ENCODE measurements at places on chromosomes 1 and 21.

GRCh38 chr1:169488157-169488556 is 2.4 kb upstream of the SLC19A2 start:
- DNase-seq = no peak

DNA sequence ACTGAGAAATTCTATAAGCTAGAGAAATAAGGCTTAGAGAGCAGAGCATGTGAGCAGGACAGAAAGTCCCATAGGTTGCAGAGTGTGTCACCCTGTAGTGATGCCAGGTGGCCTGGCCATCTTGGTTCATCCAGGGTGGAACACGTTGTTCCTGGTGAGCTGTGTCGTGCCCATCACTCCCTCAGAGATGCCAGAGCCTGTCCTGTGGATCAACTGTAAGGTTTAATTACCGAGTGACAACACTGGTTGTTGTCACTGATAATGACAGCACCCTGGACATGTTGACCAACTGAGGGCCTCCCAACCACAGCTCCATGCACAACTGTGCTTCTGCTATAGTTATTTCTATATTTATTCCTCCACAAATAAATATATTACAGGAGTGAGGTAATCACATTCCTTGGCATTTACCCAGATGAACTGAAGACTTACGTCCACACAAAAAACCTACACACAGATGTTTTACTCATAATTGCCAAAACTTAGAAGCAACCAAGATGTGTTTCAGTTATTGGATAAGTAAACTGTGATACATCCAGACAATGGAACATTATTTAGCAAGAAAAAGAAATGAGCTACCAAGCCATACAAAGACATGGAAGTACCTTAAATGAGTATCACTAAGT is 6.2 kb downstream of the C1orf198 start:
- DNase-seq = no peak

GRCh38 chr1:20389571-20389970 is 96.4 kb downstream of the CAMK2N1 start:
- no peak for DNase-seq

GRCh38 chr1:64540265-64540791 is 70.4 kb downstream of the CACHD1 start:
- no peak for DNase-seq

- no peak for DNase-seq
These were observed 11.9 kb upstream of the CCN1 start for GRCh38 chr1:85568660-85569059.
